ENCODE measurements at places on chromosomes 12 and 14.
A peak's percentile ranks its signal among the peaks of the same experiment; 100 is the strongest.

DNA sequence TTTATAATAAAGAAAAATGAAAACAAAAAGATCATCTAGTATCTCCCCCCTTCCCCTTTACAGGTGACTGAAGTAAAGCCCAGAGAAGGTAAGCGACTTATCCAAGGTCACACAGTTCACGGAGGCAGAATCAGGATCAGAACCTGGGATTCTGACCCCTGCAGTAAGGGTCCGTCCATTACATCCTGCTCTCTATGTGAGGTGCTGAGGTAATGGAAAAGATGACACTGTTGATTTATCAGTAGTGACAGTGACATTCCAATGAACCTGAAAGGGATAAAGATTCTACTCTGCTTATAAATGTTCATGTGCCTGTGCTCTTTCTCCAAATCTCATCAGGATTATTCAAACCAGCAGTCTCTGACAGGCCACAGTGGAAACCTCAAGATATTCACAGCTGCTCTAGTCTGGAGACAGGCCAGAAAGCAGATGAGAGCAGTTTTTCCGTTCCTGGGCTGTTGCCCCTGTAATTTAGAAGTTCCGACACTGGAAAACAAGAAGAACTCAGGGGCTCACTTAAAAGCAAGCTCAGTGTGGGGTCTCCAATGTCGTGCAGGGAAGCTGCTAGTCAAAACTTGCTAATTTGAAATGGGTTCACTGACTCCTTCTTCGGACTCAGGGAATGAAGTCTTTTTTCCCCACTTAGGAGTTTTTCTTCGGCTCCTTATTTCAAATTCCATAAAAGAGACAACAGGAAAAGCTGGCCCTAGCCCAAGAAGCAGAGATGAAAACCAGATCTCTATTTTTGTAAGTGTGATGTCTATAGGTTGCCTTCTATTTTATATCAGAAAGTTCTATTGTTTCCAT is 131.8 kb upstream of the EEA1 start:
- no peak for DNase-seq

DNA sequence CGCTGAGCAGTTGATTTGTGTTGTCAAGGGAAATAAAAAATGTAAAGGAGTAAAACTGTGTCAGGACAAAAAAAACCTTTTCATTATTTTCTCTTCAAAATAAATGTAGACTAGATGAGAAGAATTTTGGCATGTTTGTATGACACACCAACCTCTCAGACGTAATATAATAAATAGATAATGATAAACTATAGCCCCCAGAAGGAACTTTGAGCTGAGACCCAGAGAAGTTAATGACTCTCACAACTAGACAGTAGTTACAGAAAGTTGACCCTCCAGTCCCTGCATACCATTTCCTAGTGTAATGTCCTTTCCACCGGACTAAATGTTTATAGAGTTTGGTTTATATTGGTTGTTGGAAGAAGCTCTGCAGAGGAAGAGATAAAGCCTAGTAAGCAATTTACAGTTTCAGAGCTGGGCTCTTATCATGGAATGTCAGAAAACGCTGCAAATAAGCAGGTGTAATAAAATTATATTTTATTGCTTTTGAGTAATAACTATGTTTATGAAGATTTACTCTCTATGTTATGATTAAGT is 97.3 kb downstream of the TRHDE start:
- DNase-seq, result no peak

GRCh38 chr14:73458183-73458976 is at the start of gene NUMB:
TSS of gene NUMB (minus strand) at chr14:73458546. CDS start at chr14:73355751, 102,795 bp downstream.
- peak; percentile 100 for DNase-seq

- peak; percentile 18 for DNase-seq
Measured at GRCh38 chr12:72271451-72272090, 599 bp upstream of the TRHDE start.

- no peak for DNase-seq
Measured at GRCh38 chr12:1590221-1590979, 4.0 kb downstream of the FBXL14 start.
